ENCODE measurements at places on chromosomes 16 and 17.
A peak's percentile ranks its signal among the peaks of the same experiment; 100 is the strongest.

DNA sequence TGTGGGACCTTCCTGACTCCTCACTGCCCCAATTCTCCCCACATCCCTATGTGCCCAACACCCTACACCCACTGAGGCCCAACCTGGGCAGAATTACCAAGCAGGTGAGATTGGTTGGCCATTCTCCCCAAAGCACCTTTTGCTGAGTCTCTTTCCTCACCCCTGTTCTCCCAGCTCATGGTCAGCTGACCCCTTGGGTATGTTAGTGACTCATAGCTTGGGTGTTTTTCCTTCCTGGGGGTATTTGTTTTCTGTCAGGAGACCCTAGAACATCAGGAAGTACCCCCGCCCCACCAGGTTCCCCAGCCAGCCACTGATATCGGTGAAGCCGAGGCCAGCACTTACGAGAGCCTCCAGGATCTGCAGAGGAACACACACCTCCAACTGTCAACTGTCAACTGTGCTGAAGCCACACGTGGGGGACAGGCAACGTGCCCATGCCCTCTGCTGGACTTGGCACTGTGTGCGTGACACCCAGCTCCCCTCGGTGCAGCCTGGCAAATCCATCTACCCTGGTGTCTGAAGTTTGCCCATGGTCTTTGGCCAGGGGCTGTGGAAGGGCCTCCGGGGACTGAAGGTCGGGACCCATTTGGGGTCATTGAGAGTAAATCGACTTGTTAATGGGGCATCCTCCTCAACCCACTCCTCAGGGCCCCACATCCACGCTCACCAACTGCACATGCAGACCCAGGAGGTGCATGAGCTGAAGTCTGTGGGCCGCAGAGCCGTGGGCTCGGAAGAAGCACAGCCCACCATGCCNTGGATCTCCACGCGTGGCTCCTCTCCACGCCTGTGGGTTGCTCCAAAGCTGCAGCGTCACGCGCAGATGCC, 53.1 kb downstream of the METRNL start:
- no peak for DNase-seq

DNA sequence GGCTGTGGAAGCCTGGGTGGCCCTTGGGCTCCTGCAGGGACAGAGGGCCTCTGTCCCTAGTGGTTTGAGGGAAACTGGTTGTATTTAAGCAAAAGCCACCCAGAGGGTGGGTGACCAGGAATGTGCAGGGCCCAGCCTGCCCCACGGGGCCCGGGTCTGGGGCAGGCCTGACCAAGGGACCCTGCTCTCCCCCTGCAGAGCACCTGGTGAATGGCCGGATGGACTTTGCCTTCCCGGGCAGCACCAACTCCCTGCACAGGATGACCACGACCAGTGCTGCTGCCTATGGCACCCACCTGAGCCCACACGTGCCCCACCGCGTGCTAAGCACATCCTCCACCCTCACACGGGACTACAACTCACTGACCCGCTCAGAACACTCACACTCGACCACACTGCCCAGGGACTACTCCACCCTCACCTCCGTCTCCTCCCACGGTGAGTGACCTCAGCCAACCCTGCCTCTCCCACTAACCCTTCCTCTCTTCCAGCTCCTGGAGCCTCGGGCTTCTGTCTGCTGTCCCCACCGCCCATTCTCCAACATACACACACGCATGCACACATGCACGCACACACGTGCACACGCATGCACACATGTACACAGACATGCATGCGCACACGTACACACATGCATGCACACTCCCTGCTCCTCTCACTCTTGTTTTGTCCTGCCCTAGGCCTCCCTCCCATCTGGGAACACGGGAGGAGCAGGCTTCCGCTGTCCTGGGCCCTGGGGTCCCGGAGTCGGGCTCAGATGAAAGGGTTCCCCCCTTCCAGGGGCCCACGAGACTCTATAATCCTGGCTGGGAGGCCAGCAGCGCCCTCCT, 10.4 kb downstream of the GALK1 start:
- DNase-seq = peak; percentile 17

GRCh38 chr17:66339561-66339960, 37.1 kb downstream of the PRKCA start:
- DNase-seq = no peak

- no peak for DNase-seq
Measured at GRCh38 chr16:82184213-82184612, 14.2 kb upstream of the MPHOSPH6 start.

- peak; percentile 5 for DNase-seq
Measured at GRCh38 chr16:77645764-77646163, 76.5 kb upstream of the NUDT7 start.

- DNase-seq = peak; percentile 97
Measured at GRCh38 chr17:81419319-81419885, 24.1 kb downstream of the BAHCC1 start.

- DNase-seq = no peak
Measured at GRCh38 chr16:69712277-69712676, 14.1 kb downstream of the NQO1 start.

DNA sequence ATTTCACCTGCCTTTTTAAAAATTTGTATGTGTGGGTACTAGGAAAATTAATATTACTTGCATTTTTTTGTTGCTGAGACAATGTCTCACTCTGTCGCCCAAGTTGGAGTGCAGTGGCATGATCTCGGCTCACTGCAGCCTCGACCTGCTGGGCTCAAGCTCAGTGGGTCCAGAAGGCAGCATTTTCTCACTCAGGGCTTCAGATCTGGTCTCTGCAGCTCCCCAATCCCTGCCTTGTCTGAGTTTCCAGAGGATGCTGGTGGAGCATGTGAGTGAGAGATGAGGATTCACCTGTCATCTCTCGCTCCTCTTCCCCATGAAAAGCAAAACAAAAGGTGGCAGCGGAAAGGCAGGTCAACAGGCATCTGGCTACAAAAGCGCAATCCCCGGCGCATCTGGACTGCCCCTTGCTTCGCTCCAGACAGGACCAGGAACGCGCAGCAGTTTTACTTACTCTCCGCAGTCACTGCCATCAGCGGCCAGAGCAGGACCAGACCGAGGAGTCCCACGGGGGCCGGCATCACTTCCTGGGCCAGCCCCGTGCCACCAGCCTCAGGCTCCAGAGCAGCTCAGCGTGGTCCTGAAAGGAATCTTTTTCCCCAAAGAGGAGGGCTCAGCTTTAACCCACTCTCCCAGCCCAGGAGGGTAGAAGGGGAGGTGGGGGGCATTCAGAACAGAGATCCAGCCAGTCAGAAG, 59.9 kb downstream of the LITAF start:
- DNase-seq = no peak

GRCh38 chr17:34895383-34895782, 65.9 kb downstream of the CCT6B start:
- no peak for DNase-seq

DNA sequence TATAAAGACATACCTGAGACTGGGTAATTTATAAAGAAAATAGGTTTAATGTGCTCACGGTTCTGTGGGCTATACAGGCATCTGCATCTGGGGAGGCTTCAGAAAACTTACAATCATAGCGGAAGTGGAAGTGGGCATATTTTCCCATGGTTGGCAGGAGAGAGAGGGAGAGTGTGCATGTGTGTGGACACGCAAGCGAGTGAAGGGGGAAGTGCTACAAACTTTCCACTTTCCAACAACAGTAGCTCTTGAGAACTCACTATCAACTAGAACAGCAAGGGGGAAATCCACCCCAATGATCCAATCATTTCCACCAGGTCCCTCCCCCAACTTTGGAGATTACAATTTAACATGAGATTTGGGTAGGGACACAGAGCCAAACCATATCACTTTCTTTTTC, 11.1 kb downstream of the TAOK1 start:
- DNase-seq = no peak

- peak; percentile 31 for DNase-seq
Measured at GRCh38 chr16:80518436-80518835, 22.4 kb upstream of the DYNLRB2 start.

GRCh38 chr17:62737513-62737912, 70.6 kb downstream of the MARCHF10 start:
- DNase-seq = no peak

DNA sequence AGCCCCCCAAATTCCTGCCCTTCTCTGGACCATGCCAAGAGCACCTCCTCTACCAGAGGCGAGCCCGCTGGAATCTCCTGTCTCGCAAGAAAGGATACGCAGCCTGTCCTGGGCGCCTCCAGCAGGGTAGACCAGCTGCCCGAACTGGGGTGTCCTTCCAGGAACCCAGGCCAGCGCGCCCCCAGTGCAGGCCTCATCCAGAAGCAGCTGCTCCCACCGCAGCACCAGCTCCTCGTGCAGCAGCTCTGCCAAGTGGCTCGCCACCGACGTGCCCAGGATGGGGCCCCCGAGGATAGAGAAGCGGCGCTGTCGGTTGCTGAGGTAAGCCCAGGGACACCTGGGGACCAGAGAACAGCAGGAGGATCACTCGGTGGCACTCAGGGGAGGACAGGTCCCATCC, 4.8 kb downstream of the TAF1C start:
- no peak for DNase-seq

- peak; percentile 54 for DNase-seq
Measured at GRCh38 chr17:12512694-12513355, 152.9 kb upstream of the MYOCD start.

DNA sequence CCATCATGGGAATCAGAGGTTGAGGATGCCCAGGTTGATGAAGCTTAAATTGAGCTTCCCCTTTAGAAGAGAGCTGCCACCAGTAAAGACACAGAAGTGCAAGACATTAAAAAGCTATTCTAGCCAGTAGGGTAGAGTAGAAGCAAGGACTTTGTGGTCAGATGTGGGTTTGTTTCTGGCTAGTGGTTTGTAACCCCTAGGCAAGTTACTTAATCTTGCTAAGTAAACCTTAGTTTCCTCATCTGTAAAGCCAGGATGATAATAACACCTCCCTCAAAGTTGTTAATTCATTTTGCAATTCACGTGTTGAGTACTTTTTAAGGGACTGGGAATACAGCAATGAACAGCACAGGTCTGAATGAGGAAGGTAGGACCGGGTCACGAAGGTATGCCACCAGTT, 3.6 kb downstream of the SNTB2 start:
- DNase-seq = no peak

DNA sequence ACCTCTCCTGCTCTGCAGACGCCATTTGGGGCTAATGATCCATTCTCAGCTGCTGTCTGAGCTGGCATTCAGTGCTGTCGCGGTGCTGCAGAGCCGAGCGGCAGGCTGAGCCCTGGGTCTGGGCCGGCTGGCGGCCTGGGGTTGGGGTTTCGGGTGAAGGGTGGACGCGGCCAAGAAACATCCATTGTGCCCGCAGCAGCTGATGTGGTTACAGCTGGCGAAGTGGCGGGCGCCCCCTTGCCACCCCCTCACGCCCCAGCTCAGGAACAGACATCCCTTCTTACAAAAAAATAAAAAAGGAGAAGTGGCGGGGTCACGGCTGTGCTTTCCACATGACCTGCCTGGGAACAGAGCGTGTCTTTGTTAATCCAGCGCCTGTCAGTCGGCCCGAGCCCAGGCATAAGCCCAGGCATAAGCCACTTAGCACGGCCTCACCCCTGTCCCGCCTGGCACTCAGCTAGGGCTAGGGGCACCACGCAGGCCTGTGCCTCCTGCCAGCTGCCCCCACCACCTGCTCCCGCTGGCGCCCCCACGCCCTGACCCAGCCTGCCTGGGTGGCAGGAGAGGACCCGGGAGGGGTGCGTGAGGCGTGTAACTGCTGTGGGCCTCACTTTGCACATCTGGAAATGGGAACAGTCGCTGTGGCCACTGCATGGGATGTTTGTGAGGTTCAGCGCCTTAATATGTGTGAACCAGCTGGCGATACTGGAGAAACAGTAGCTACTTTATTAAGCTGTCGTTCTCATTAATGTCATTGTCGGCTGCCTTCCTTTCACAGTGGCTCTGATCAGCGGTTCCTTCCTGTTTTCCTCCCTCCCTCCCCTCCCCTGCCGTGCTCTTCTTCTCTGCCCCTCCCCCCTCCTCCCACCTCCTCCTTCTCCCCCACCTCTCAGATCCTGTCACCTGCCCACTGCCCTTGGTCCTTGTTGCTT, 197.7 kb upstream of the CIBAR2 start:
- DNase-seq = no peak

- no peak for DNase-seq
Measured at GRCh38 chr16:21959050-21959449, 5.9 kb downstream of the UQCRC2 start.

GRCh38 chr16:88939972-88940861, 36.8 kb downstream of the CBFA2T3 start:
- DNase-seq = no peak

GRCh38 chr16:3187798-3188674, at the start of gene OR1F1:
Gene OR1F1 (plus strand): TSS chr16:3188204.
- peak; percentile 73 for DNase-seq

GRCh38 chr16:57235128-57236021, 9.7 kb upstream of the ARL2BP start:
- DNase-seq = peak; percentile 85

GRCh38 chr17:54916721-54917120, 16.1 kb downstream of the TOM1L1 start:
- DNase-seq = no peak

- no peak for DNase-seq
Measured at GRCh38 chr17:539766-540165, 174.9 kb downstream of the VPS53 start.

DNA sequence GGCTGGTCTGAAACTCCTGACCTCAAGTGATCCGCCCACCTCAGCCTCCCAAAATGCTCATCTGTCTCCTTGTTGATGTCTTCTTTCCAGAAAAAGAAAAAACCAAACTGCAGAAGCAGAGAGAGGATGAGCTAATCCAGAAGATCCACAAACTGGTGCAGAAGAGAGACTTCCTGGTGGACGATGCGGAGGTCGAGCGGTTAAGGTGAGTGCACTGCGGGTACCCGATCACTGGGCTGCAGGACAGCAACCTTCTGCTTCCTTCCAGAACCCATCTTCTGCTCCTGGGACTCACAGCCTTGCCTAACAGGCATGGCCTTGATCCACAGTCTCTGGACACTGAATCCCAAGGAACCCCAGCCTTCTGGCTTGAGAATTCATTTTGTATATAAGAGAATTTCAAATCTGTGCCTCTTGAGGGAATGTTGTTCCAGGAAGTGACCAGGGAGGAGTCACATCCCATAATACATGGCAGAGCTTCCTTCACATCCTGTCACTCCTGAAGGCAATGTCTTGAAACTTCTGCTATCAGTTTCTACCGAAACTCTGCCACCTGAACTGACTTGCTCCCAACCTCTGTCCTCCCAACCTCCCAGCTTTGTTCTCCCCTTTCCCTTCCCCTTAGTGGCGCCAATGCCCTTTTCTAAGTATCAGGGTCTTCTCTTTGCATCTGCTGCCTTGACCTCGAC, 61.7 kb downstream of the MARF1 start:
- DNase-seq = no peak

GRCh38 chr17:50559674-50560184, 786 bp upstream of the CACNA1G start:
- DNase-seq = peak; percentile 72

GRCh38 chr17:65417406-65418221, 143.8 kb downstream of the AXIN2 start:
- DNase-seq = peak; percentile 76

Data from fibroblast of mammary gland (primary cell).